Fibroblast of skin of scalp (primary cell): ENCODE measurements at places on chromosomes 16 and 17.

DNA sequence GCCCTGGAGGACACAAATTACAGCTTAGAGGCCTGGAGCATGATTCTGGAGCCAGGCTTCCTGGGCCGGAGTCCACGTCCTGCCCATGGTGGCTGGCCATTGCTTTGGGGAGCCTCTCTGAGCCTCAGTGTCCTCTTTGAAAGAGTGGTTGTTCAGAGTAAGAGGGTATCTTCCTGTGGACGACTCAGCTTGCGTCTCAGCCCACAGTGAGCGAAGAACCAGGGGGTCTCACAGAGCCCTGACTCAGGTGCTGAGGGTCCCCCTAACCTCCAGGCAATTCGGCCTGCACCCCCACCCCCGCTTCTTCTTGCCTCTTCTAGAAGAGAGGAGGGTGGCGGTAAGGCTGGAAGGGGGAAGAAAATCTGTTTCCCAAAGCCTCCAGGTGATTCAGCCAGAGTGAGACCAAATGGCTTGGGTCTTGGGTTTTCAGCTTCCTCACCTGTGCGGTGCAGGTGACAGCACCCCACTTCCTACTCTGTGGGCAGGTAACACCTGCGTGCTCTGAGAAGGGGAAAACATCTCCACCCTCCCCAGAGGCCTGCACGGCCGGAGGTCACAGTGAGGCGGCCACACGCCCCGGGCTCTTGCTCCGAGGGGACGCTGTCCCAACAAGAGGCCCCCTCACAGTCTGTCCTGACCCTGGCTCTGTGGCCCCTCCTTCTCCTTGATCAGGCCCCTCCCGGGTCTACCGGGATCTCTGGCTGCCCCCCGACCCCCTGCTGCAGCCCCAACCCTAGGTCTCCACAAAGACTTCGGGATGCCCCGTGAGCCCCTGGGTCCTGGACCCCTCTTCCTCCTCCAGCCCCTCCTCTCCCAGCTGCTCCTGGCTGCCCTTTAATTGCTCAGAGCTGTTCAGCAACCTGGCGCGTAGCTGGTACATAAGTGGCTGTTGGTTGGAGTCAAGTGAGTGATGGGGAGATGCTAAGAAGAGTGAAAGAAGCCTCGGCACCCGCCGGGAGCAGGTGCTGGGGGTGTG lies 119.2 kb downstream of the METRNL start:
- no peak for DNase-seq

DNA sequence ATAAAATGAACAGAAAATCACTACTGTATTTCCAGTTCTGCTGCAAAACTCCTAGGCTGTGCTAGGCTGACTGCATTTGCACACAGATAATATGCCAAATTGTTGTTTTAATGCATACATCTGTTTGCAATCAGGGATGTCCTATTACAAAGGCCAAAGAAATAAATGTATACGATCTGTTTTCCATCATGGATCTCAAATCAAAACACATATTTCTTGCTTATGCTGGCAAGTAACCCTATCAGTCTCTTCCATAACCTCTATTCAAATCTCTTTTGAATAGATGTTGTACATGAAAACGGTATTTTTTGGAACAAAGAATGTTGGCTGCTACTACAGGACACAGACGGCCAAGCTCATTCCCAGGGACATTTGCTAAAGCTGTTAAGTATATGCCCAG lies 56.6 kb downstream of the DUSP14 start:
- DNase-seq = peak; percentile 42

GRCh38 chr17:48841395-48841831 lies 10.6 kb downstream of the CALCOCO2 start:
- DNase-seq = peak; percentile 58

DNA sequence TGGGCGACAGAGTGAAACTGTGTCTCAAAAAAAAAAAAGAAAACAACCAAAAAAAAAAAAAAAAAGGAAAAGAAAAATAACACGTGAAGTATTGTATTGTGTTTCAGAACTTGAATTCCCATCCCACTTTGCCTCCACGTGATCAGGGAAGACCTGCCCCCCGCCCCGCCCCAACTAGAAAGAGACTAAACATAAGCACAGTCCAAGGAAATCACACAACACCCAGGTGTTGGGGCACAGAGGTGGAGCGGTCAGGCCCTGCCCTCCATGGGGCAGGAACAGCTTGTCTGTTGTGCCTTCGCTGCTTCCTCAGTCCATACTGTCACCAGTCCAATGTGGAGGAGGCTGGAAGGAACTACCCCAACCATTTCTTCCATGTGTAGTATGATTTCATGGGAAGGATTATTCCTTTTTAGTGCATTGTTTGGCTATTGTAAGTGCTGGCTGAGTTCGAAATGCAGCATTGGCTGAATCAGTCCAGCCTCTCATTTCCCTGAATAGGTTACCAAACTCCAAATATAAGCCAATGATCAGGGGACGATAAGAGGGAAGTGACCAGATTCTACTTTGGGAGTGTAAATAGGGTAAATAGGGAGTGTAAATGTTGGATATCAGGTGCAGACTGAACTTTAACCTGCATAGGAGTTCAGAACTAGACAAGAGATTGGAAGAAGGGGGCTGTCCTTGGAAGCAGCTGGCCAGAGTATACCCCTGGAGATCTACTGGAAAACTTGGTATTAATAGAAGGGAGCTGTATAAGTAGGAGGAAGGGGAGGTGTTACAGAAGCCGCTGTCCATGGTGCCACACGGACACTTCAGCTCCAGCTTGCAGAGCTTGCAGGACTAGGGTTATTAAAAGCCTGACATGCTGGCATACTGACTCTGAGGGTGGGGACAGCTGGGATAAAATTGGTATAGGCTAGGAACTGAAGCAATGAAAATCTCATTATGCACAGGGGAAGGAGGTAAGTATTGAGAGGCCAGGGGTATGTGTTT lies 50.7 kb downstream of the TANGO6 start:
- DNase-seq = peak; percentile 34

- no peak for DNase-seq
These were observed 57.2 kb upstream of the SEC14L1 start for GRCh38 chr17:77083531-77083930.

GRCh38 chr16:31352376-31353115 lies 2.4 kb upstream of the ITGAX start:
- no peak for DNase-seq

- DNase-seq = no peak
These were observed 1.0 kb downstream of the NHERF1 start for GRCh38 chr17:74749279-74750038.

- DNase-seq = no peak
These were observed 19.0 kb downstream of the TRAF7 start for GRCh38 chr16:2174396-2175131.

GRCh38 chr16:84992717-84993075 lies 18.6 kb downstream of the ZDHHC7 start:
- DNase-seq = peak; percentile 59

- DNase-seq = no peak
These were observed 137.8 kb downstream of the AIPL1 start for GRCh38 chr17:6297119-6297518.

DNA sequence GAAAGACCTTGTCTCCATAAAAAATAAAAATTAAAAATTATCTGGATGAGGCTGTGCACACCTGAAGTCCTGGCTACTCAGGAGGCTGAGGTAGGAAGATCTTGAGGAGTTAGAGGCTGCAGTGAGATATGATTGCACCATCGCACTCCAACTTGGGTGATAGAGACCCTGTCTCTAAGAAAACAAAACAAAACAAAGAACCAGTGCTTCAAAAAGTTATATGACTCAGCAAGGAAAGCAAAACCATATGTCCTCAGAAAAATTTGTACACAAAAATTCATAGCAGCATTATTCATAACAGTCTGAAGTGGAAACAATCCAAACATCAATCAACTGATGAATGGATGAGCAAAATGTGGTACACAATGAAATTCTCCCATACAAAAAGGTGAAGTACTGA lies 48.9 kb downstream of the SLFN5 start:
- peak; percentile 80 for DNase-seq

- DNase-seq = no peak
These were observed 3.4 kb downstream of the PLEKHH3 start for GRCh38 chr17:42673266-42673884.

DNA sequence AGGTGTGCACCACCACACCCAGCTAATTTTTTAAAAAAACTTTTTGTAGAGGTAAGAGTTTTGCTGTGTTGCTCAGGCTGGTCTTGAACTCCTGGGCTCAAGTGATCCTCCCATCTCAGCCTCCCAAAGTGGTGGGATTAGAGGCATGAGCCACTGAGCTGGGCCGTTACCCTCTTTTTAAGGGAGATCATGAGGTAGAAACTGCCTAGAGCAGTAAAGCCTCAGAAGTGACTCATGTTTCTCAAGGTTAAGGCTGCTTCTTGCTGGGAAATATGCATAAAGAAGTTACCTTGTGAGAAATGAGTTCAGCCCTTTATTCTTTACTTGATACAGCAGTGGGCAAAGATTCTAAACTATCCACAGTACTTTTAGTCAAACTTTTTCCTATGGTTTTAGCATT lies 38.2 kb downstream of the GRB2 start:
- no peak for DNase-seq

DNA sequence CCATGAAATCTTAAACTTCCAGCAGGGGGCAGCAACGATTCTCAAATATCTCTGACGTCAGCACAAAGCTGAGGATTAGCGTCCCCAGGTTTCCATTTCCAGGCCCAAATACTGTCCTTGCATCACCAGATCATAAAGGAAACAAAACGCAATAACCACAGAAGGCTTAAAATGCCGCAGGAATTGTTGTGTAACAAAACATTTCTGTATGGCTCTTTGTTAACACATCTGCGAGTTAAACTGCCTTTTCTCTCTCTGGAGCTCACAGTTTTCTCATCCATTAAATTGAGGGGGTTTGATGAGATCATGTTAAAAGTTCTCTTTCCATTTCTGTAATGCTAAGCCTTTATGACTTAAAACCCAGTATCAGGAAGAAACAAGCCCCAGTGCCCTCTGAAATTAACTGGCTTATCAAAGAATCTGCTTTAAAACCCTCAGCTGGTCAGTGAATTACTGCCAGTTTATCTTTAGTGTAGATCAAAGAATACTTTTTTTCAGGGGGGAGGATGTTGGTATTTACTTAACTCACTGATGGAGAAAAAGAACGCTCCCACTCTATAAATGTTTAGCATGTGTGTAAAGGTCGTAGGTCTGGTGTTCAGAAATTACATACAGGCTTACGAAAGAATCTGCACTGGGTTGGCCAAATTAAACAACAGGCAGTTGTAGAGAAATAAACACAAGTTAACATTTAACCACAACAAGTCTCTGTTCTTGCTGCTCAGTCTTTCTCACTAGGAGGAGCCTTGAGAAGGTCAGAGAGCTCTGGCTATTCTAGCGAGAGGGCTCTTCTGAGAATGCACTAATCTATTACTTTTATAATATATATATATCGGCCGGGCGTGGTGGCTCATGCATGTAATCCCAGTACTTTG lies 10.6 kb upstream of the TERF2 start:
- peak; percentile 92 for DNase-seq

- no peak for DNase-seq
These were observed 49.9 kb downstream of the ADCY7 start for GRCh38 chr16:50316102-50316847.

DNA sequence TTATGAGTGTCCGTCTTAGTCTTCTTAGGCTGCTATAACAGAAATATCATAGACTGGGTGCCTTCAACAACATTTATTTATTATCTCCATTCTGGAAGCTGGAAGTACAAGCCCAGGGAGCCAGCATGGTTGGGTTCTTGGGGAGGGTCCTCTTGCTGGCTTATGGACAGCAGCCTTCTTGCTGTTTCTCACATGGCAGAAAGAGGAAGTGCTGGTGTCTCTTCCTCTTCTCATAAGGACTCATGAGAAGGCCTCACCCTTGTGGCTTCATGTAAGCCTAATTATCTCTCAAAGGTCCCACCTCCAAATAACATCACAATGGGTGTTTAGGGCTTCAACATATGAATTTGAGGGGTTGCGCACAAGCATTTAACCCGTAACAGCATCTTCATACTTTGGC lies 207.0 kb upstream of the COX10 start:
- no peak for DNase-seq

DNA sequence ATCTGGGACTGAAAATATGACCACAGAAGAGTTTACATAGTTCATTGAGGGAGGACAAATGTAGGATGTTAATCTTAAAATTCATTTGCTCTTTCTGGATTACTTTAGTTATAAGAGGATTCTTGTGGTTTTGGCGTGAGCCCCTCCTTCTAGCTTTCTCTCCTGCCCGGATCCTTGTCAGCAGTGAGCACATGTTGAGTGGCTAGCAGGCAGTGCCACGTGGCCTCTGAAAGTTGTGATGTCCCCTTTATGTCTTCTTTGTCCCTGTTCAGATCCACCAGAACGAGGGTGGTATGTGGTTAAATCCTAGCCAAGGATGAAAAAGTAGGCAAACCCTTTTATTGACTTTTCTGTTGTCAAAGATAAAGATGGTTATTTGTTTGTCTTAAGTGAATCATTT lies 83.8 kb downstream of the GNAO1 start:
- DNase-seq = peak; percentile 52

DNA sequence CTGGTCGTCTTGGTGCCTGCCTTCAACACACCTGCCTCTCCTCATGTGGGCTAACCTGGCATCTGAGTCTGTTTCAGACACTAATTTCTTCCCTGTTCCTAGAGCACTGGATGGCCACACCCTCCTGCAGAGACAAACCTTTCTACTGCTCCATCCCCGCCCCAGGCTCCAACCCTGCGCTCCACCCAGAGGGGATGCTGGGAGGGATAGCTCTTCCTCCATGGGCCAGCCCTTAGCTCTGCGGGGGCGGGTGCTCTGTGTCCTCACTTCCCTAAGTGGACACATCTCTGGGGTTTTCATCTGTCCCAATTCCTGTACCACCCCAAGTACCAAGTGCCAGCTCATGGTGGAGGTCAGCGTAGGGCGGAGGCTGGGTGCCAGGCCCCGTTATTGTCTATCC lies 11.0 kb upstream of the CRISPLD2 start:
- no peak for DNase-seq

DNA sequence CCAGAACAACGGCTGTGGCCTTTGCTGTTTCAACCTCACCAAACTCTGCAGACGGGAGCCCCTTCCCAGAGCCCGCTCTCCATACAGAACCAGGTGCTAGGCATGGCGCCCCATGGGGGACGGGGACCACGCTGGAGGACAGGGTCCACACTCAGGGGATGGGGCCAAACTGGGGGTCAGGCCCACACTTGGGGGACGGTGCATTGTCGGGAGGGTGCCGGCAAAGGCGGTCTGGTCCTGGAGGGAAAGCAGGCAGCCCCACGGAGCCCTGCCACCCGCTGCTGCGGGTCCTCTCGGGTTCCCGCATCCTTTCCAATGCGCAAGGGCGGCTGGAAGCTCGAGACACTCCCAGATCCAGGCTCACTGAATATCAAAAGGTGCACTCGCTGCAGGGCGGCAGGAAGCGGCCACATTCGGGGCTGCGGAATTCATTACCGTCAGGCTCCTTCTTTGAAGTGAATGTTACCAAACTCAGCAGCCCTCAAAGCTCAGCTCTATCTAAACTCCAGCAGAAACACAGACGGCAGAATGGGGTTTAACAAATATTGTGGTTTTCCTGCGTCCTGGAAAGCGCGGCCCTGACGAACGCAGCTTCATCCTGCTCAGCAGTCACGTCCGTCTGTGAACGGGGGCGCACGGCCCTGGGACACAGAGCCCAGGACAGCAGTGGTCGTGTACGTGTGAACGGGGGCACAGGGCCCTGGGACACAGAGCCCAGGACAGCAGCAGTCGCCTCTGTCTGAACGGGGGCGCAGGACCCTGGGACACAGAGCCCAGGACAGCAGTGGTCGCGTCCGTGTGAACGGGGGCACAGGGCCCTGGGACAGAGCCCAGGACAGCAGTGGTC lies 41.3 kb downstream of the LMF1 start:
- DNase-seq = no peak

GRCh38 chr16:28829747-28830146 lies 6.9 kb downstream of the ATXN2L start:
- DNase-seq = no peak
